Activated CD4-positive, alpha-beta memory T cell treated with anti-CD3 and anti-CD28 coated beads, Interleukin-2, amount 10 ng/mL, durations not matched to agents 7 days and 5 days (primary cell): ENCODE measurements at places on chromosomes 6 and 20. TPM values are rescaled to one million over a fixed set of nuclear protein-coding genes. Genes with fewer than 3 reads are reported as not detected.
A peak's percentile ranks its signal among the peaks of the same experiment; 100 is the strongest.

- H3K27ac ChIP-seq, result peak within 1 kb of the TSS; percentile 69
- H3K36me3 ChIP-seq, result peaks cover 17% of the 10 kb centered on the region
- H3K4me1 ChIP-seq, result peaks cover 60% of the 10 kb centered on the region
- H3K4me3 ChIP-seq, result peak within 1 kb of the TSS; percentile 76
These were observed at the start of gene ATP6V1G2 for GRCh38 chr6:31546339-31546957. Gene ATP6V1G2 (minus strand): TSS chr6:31546608. CDS start chr6:31546559, 49 bp downstream.

DNA sequence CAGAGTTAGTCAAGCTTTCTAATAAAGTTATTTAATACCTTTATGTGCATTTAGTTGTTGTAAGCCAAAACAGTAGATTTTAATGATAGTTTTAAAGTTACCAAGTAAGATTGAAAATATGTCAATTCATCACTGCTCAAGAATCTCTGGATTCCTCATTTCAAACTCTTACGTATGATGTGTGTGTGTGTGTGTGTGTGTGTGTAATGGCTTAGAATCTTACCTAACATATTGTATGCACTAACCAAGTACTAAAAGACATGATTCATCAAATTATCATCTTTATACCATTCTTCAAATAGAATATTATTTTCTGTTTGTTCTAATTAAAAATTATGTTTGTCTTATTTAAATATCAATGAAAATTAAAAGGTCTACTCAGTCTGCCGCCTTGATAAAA lies 41.5 kb upstream of the ZNF337 start:
- H3K4me3 ChIP-seq, result no peak overlapping the region
- H3K27me3 ChIP-seq, result no peaks in the 10 kb centered on the region
- no peak overlapping the region for H3K27ac ChIP-seq
- H3K4me1 ChIP-seq, result peaks cover 21% of the 10 kb centered on the region
- DNase-seq, result no peak
- no peaks in the 10 kb centered on the region for H3K36me3 ChIP-seq

GRCh38 chr6:132812255-132812732 lies 2.1 kb upstream of the RPS12 start:
- H3K36me3 ChIP-seq, result peaks cover 32% of the 10 kb centered on the region
- DNase-seq, result no peak
- H3K27ac ChIP-seq, result peak overlapping the region; percentile 99
- H3K4me1 ChIP-seq, result peaks cover 33% of the 10 kb centered on the region
- H3K27me3 ChIP-seq, result peaks cover 21% of the 10 kb centered on the region

GRCh38 chr6:109897561-109898080 lies 80.5 kb upstream of the GPR6 start:
- no peak for DNase-seq
- no peak overlapping the region for H3K4me3 ChIP-seq
- H3K36me3 ChIP-seq, result no peaks in the 10 kb centered on the region
- H3K4me1 ChIP-seq, result no peaks in the 10 kb centered on the region
- peaks cover 8% of the 10 kb centered on the region for H3K27me3 ChIP-seq

- no peaks in the 10 kb centered on the region for H3K36me3 ChIP-seq
- DNase-seq, result no peak
- no peak overlapping the region for H3K27ac ChIP-seq
- H3K4me1 ChIP-seq, result peaks cover 14% of the 10 kb centered on the region
- H3K4me3 ChIP-seq, result no peak overlapping the region
- peaks cover 15% of the 10 kb centered on the region for H3K27me3 ChIP-seq
These were observed 49.6 kb downstream of the SLC13A3 start for GRCh38 chr20:46601603-46602122.

Gene MATN4
- 1.5 TPM for total RNA-seq

Gene GRIK2
- not detected for total RNA-seq

Gene DEFB129
- total RNA-seq, result not detected
